ENCODE measurements at places on chromosomes 5 and 9.

DNA sequence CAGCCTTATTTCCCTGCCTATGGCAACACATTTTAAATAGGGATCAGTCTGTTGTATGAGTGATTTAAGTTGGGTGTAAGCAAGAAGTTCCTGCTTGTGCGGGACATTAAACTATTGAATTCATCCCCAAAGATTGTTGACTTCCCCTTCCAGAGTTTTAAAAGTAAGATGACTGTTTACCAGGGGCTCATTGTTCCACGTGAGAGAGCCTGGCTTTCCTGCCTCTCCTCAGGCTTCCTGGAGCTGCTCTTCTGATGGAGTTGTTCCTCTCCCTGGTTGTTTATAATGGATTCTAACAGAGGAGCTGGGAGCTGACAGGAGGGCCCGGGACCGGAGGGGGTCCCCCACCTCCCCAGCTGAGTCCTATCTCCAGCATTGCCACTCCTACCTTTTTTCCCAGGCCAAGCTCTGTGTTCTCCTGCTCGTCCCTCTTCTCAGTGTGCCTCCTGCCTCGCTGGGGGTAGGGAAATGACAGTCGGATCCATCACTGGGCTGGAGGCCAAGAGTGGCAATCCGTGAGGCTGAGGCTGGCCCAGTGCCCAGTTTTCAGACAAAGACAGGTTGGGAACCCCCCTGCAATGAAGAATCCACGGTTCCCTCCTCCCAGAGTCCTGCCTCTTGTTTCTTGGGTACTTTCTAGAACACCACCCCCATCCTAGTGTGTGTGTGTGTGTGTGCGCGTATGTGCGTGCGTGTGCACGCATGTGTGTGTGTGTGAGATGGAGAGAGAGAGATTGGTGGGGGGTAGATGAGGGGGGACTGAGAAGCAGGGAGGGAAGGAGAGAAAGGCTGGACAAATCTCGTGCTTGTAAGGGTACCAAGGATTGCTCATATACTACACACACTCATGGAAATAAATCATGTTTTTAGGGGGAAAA, 123.7 kb upstream of the NFIB start:
- peak; percentile 32 for DNase-seq

GRCh38 chr5:83149671-83150070, 72.3 kb downstream of the XRCC4 start:
- no peak for DNase-seq

DNA sequence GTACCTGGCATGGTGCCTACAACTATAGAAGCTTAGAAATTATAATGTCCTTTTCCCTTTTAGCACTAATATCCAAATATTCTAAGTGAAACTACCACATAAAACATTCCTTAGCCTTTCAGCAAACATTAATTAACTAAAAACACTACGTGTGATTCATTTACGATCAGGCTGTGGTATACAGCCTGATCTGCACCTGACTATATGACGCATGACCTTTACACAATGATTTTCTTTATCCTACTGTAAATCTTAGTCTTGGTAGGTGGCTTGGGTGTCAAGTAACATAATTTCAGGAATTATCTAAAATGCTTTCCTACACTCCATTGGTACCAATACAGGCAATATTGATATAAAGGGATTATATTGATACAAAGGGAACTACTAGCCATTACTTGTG, 686.7 kb downstream of the DTWD2 start:
- DNase-seq: no peak

DNA sequence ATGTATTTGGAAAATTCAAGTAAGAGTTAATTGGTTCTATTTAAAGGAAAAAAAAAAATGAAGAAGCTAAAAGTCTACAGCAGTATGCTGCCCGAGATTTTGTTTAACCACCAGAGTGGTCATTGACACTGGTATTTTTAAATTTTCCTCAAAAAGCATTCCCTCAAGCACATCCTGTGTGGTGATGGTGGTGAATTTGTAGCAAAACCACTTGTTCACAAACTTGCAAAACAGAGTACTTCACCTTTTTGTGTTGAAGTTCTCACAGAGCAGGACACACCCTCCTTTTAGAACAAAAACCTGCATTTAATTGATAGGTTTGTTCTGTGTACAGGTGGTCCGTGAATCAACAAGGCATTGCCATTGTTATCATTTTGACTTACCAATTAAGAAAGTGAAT, 374.2 kb downstream of the EFNA5 start:
- no peak for DNase-seq

- no peak for DNase-seq
These were observed 105.0 kb upstream of the ALDH1B1 start for GRCh38 chr9:38287420-38287985.

GRCh38 chr9:11319538-11319937, 706.7 kb upstream of the PTPRD start:
- no peak for DNase-seq

- DNase-seq: no peak
These were observed 5.2 kb upstream of the SLC27A4 start for GRCh38 chr9:128335161-128335560.

DNA sequence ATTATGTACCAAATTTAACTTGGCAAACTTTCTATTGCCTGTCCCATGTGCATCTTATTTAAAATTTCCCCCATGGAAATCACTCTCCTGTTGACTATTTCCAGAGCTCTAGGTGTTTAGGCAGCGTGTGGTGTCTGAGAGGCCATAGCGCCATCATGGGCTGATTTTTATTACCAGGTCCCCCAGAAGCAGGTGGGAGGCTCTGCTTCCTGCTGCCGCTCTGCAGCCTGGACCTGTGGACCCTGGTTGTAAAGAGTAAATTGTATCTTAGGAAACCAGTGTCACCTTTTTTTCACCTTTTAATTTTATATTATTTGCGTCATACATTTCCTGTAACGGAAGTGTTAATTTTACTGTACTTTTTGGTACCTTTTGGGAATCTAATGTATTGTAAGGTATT, 6.4 kb downstream of the HNRNPAB start:
- peak; percentile 8 for DNase-seq

- DNase-seq: no peak
These were observed 34.1 kb upstream of the MSX2 start for GRCh38 chr5:174690271-174690670.

GRCh38 chr5:111262815-111263214, 38.6 kb downstream of the CAMK4 start:
- no peak for DNase-seq

GRCh38 chr5:18329328-18329727, 695.1 kb downstream of the TAF11L14 start:
- no peak for DNase-seq

DNA sequence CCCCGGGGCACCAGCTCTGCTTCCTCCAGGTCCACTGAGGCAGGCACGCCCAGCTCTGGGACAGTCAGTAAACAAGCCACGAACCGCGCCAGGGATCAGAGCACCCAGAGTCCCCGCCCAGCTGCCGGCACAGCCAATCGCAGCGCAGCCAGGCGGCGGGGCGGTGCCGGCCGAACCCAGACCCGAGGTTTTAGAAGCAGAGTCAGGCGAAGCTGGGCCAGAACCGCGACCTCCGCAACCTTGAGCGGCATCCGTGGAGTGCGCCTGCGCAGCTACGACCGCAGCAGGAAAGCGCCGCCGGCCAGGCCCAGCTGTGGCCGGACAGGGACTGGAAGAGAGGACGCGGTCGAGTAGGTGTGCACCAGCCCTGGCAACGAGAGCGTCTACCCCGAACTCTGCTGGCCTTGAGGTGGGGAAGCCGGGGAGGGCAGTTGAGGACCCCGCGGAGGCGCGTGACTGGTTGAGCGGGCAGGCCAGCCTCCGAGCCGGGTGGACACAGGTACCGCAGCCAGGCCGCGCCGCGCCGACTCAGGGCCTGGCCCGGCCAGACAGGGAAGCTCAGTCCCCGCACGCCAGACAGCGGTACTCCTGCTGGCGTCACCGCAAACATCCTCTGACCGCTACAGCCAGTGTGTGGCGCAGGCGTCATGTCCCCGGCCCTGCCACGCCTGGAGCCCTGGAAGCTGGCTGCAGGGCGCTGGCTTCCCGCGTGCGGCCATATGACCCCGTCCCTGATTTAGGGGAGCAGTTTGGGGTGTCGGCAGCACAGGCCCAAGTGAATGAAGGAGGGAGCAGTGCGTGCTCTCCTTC, at the start of gene CTSL:
Gene CTSL (plus strand): TSS at position 220 of the 810 bp plus-strand sequence. CDS start 1,485 bp downstream, outside the sequence.
- DNase-seq: peak; percentile 95

GRCh38 chr5:22056601-22057000, 796.5 kb downstream of the CDH12 start:
- no peak for DNase-seq

- DNase-seq: no peak
These were observed 1683.2 kb downstream of the MAT2B start for GRCh38 chr5:165188556-165189175.

DNA sequence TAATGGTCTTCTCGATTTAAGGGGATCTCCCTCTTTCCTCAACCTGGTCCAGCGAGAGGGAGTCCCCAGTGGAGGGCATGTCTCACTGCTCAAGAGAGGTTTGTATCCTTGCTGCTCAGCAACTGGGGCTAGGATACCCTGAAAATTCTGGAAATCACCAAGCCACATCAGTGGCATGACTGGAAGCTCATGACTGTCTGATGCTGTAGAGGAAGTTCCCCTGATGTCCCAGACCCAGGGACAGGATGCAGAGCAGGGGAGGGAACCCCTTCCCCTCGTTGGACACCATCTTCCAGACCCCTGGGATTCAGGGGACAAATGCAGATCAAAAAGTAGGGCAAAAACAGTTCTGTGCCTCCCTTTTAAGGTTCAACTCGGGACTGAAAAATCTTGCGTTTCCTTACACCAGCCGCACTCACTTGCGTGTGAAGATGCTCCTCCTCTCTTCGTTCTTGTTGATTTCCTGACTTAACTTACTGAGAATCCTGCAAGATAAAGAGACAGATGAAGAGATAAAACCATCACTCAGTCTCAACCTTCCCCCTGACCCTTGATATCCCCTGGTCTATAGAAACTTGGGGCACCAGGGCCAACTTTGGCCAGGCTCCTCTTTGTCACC, 22.1 kb downstream of the LCP2 start:
- DNase-seq: no peak

DNA sequence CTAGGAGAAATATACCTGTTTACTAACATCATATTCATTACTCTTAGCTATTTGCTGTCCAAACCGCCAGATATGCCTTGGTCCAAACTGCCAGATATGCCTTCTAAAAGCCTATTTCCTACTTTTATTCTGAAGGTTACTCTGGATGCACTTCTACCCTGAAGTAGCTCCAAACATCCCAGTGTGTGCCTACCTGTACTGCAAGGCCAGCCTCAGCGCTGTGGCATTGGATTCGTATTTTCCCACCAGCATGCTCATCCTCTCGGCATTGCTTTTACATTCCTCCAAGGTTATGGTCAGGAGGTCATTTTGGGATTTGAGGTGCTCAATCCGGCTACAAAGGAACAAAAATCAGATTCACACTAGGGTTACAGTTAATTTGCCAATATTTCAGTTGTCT, 94.3 kb downstream of the DCP2 start:
- DNase-seq: no peak

GRCh38 chr5:106875591-106876297, 795.0 kb downstream of the EFNA5 start:
- DNase-seq: no peak

DNA sequence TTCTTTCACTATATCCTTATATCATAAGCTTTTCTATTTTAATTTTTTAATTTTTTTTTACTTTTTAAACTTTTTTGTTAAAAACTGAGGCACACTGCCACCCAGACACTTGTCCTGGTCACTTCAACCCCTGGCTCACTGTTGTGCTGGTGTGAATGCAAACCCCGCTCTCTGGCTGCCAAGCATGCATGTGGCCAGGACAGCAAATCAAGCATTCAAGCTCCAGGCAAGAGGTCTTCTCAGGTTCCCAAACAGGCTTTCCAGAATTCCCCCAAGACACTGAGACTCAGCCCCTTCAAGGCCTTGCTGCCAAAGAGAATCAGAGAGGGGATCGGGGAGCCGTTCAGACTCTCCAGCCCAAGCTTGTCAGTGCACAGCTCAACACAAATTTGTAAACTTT, 139.9 kb downstream of the FANCC start:
- no peak for DNase-seq

DNA sequence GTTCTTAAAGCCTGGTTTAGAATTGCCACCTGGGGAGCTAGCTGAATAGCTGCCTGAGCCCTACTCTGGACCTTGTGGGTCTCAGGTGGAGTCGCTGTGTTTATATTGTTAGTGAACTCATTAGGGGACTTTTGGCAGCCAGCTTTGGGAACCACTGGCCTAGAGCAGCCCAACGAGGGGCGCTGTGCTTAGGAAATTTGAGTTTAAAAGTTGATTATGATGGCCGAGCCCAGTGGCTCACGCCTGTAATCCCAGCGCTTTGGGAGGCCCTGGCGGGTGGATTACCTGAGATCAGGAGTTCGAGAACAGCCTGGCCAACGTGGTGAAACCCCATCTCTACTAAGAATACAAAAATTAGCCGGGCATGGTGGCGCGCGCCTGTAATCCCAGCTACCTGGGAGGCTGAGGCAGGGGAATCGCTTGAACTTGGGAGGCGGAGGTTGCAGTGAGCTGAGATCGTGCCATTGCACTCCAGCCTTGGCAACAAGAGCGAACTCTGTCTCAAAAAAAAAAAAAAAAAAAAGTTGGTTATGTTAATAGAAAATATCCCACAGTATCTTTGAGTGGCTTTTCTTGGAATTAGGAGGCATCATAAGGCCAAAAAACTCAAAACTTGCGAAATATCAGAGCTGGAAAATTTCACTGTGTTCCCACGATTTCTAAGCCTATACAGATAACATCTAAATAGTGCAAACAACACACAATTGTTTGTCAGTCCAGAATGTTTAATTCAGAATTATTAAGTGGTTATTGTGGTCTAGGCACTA, 809 bp downstream of the MCCC2 start:
- no peak for DNase-seq

DNA sequence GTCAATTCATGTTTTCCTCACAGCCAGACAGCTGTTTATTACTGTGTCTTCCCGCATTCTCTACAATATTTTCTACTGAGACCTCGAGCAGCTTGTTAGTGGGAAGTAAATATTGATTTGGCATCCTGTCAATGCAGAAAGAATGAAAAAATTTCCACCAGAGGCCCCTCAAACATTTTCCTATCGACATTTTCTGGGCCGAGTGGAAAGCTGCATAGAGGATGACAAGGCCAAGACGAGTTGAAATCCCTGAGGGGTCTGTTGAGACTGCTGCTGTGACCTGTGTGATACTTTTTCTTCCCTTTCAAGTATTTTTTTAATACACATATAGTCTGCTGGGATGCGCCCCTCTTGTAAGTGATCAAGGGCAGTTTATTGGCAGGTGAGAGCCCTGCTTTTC, 91.4 kb upstream of the SH3GL2 start:
- no peak for DNase-seq

DNA sequence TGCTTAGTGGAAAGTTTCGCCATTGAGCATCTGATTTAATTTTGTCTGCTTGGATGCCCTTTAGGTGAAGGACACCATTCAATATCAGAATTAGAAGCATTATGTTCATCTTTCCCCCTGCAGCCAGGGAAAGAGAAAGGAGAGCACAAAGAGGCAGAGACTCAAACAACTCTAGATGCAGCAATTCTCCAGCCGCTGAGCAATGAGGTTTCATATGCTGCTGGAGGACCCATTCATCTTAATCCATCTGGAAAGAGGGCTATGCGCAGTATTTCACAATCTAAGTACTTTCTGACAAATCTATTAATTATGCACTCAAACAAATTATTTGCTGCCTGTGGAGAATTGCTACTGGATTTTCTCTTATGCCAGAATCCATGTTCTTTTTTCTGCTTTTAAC, 527.0 kb upstream of the TUSC1 start:
- DNase-seq: no peak

All from heart left ventricle (tissue), 16 donors.